ENCODE measurements at places on chromosomes 2 and 18. TPM values are rescaled to one million over a fixed set of nuclear protein-coding genes. Genes with fewer than 3 reads are reported as not detected.

MBP gene
- 133 TPM for total RNA-seq

MROH2A gene
- total RNA-seq: not detected

LAMA1 gene
- total RNA-seq: not detected

DUSP2 gene
- total RNA-seq: 11.9 TPM

CYTIP gene
- 279 TPM for total RNA-seq

ABCB11 gene
- 0.20 TPM for total RNA-seq

TAF1B gene
- total RNA-seq: 36.2 TPM

PCBP1 gene
- 527 TPM for total RNA-seq

TMEM198 gene
- total RNA-seq: 0.69 TPM

CYBRD1 gene
- total RNA-seq: 0.45 TPM

CNDP1 gene
- not detected for total RNA-seq

BUB1 gene
- 118 TPM for total RNA-seq

ADAM23 gene
- total RNA-seq: 0.89 TPM

CRACDL gene
- total RNA-seq: 0.19 TPM

GRP gene
- not detected for total RNA-seq

CRYBA2 gene
- not detected for total RNA-seq

ME2 gene
- 98.5 TPM for total RNA-seq

PLCD4 gene
- 0.30 TPM for total RNA-seq

B3GNT7 gene
- total RNA-seq: not detected

LYPD6 gene
- total RNA-seq: not detected

ELAC1 gene
- total RNA-seq: 7.5 TPM

GPR75 gene
- 2.6 TPM for total RNA-seq

YPEL5 gene
- total RNA-seq: 39.2 TPM

PROM2 gene
- 0.42 TPM for total RNA-seq

UBE2E3 gene
- 41.7 TPM for total RNA-seq

ANKRD30B gene
- not detected for total RNA-seq

MC5R gene
- not detected for total RNA-seq

NEURL3 gene
- total RNA-seq: 0.27 TPM

AQP12B gene
- not detected for total RNA-seq

ELOA2 gene
- total RNA-seq: not detected

PAX8 gene
- 0.69 TPM for total RNA-seq

COL4A4 gene
- 0.15 TPM for total RNA-seq

AQP12A gene
- total RNA-seq: not detected

BMP10 gene
- not detected for total RNA-seq

DAPL1 gene
- not detected for total RNA-seq

PSTPIP2 gene
- 9.4 TPM for total RNA-seq

ZNF396 gene
- 0.50 TPM for total RNA-seq

UNC50 gene
- 31.1 TPM for total RNA-seq

OSR1 gene
- not detected for total RNA-seq

MBD1 gene
- 91.6 TPM for total RNA-seq

IL36G gene
- total RNA-seq: not detected

DCDC2C gene
- not detected for total RNA-seq

NT5DC4 gene
- total RNA-seq: not detected

ZNF512 gene
- total RNA-seq: 51.5 TPM

INPP5D gene
- total RNA-seq: 121 TPM

KCNJ3 gene
- not detected for total RNA-seq

PSMA8 gene
- total RNA-seq: 0.89 TPM

DES gene
- not detected for total RNA-seq

ATL2 gene
- 46.0 TPM for total RNA-seq

HRH4 gene
- total RNA-seq: 0.07 TPM

All from activated CD4-positive, alpha-beta T cell treated with anti-CD3 and anti-CD28 coated beads, Interleukin-2, amount 10 ng/mL, durations not matched to agents 7 days and 5 days (primary cell).